Activated CD8-positive, alpha-beta T cell treated with anti-CD3 and anti-CD28 coated beads, Interleukin-2, amount 10 ng/mL, durations not matched to agents 7 days and 5 days (primary cell): ENCODE measurements at places on chromosomes 1 and 21. TPM values are rescaled to one million over a fixed set of nuclear protein-coding genes. Genes with fewer than 3 reads are reported as not detected.

GRCh38 chr1:238738892-238739291, 647.5 kb upstream of the CHRM3 start:
- no peak for DNase-seq

JAM2 gene
- not detected for total RNA-seq

GRCh38 chr1:158818975-158819431, 12.1 kb upstream of the MNDA start:
- no peak for DNase-seq

GRCh38 chr1:200949626-200950025, 54.9 kb downstream of the INAVA start:
- no peak for DNase-seq

DNA sequence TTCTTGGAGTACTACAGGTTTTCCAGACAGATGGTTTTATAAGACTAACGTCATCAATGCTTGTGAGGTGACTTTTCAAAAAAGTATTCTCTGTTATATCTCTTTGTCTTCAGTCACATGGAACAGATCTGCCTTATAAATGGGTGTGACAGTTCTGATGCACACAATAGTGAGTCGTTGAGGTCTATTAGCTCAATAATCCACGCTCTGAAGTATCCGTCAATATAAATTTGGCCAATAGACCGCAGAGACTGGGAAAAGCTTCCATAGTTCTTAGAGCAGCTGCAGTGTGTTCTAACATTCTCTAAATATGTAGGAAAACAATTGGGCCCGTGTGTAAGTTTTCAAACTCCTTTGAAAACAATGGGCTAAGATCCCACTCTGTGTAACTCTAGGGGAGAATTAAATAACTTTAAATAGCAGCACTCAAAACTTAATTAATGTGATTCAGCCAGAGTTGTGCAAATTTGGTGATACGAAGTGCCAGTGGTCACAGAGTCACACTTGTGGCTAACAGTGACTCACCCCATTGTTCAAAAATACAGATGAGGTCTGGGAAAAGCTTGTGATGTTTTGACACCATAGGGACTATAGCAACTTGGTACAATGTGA, 316.0 kb downstream of the LMO4 start:
- DNase-seq: no peak

- no peak for DNase-seq
Measured at GRCh38 chr1:85484264-85484663, 19.3 kb upstream of the DDAH1 start.

GRCh38 chr1:103362348-103363007, 163.0 kb upstream of the RNPC3 start:
- no peak for DNase-seq

DNA sequence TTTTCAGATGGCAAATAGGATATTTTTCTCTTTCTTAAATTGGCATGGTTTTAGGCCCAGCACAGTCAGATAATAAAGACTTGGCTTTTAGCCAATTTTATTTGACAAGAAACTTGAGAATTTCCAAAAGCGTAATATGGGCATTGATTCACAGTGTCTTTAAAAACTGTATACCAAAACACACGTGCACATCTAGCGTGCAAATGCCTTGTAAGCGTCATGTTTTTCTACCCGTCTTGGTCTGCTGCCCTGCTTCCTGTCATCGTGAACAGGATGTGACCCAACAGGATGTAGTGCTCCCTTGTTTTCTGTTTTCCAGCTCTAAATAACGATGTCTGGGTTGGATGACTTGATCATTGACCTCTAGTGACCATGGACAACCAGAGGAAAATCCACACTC, 24.7 kb upstream of the SLC44A3 start:
- no peak for DNase-seq

GRCh38 chr1:114648503-114648902, 21.3 kb downstream of the DENND2C start:
- no peak for DNase-seq

DNA sequence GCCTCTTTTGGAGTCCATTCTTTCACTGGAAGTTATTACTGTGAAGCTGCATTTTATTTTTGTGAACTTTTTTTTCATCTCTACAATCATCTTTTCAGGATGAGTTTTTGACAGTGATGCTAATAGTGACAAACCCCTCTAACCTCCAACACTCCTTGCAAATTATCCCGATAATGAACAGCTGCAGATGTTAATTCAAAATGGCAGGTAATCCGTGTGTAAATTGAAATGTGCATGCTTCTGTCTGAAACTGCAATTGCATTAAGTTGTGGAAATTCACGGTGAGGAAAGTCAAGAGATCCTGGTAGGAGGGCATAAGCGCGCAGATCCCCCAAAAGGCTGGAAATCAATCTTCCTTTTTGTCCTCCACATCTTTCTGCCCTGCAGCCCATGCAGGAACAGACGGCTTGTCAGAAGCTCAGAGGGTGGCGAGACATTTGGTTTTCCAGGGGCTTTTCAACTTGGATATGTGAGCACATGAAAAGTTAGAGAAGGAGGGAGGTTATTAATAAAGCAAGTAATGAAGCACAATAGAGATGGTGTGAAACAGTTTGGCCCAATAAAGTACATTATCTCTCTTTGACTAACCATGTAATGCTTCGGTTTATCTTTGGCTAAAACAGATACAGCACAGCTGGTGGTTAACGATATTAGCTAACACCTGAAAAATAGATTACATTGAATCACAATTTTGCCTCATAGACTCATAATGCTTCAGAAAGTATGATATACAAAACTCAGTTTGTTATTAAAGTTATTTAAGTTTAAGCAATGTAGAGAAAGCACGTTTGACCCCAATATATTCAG, 143.5 kb upstream of the COA6 start:
- DNase-seq: no peak

DNA sequence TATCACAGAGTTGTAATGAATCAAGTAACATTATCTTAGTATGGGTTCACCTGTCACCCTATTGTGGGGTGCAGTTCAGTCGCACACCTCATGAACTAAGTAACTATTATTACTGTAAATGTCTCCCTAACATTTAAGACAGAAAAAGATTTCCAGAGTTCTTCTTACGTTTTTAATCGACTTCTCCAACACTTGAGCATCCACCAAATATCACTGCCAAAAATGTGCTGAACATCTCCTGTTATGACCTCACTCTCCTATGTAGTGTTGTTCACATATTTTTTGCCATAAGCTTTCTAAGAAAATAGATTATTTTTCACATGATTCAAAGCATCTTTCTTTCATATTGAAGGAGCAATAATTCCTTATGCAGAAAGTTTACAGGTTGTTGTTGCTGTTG, 1.3 kb downstream of the TTLL7 start:
- DNase-seq: no peak

GRCh38 chr1:226645279-226645976, 93.7 kb downstream of the ITPKB start:
- peak; percentile 58 for DNase-seq

DNA sequence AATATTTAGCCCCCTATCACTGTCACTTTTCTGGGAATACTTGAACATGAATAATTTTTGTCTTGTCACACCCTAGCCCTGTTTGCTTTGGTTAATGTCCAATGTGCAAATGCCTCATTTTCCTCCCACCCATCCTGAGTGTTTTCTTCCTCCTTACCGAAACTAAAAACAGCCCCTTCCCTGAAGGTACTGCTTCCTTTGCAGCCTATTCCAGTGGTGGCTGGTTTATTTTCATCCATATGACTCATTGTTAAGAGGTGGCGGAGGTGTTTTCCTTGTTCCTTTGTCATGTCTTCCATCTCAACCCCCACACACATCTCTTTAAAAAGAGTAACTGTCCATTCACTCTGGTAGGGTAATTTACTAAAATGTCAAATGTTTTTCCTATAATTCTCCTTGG, 40.4 kb downstream of the CD55 start:
- no peak for DNase-seq

- no peak for DNase-seq
Measured at GRCh38 chr1:227546598-227547309, 16.6 kb upstream of the ZNF678 start.

DNA sequence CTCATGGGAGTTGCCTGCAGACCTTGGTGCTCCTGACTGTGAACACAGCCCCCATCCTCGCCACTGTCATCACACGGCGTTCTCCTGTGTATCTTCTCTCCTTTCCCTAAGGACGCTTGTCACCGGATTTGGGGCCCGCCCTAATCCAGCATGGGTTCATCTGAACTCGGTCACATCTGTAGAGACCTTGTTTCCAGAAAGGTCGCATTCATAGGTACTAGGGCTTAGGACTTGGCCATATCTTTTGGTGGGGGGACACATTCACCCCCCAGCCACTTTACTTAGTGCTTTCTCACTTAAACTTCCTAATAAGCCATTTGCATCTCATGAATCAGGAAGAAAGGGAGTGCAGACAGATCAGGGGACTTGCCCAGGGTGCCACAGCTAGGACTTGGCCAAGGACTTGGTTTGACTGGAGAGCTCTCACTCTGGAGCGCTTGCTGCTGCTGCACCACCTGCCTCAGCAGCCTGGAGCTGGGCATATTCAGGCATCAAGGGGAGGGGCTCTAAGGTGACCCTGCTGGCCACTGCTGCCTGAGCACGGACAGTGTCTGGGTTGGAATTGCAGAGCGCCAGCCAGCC, 9.7 kb downstream of the NPPA start:
- DNase-seq: no peak

GRCh38 chr1:204645251-204645650, 40.3 kb downstream of the LRRN2 start:
- no peak for DNase-seq

TPTE gene
- not detected for total RNA-seq

DNA sequence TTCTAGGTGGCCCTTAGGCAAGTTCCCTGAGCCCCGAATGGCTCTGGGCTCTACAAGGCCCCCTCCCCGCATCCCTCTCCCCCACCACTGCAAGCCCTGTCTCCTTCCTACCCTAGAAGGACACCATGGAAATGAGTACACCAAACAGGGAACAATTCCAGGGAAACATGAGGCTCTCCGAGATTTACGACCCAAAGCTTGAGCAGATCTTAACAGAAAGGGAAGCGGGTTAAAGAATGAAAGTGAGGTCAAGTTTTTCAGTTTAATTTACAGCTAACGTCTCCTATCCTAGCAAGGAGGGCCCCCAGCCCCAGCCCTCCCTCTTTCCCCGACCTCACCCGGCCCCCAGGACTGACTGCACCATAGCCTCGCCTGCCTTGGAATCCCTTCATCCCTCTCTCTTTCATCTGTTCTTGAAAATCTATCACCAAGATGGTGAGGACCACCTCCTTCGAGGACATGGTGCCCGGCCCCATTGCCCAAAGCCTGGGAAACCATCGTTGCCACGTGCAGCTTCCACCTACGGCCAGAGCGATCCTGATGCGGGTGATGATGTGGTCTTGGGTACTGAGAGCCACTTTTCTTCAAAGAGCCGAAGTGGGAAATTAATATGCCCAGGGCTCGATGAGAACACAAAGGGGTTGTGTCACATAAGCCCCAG, 30.5 kb downstream of the SIM2 start:
- no peak for DNase-seq
